Activated T-helper 1 cell treated with anti-CD3 and anti-CD28 coated beads, Interleukin-12 subunit alpha, Interleukin-12 subunit beta, Interleukin-2, Interleukin-4 antibody, amounts not matched to agents 30 ng/mL and 10 ng/mL and 1 ng/mL, durations not matched to agents 14 hours and 24 hours and 36 hours (primary cell): ENCODE measurements at places on chromosomes 5 and 9. TPM values are rescaled to one million over a fixed set of nuclear protein-coding genes. Genes with fewer than 3 reads are reported as not detected.

IL31RA gene
- 0.44 and 0.80 TPM in 2 replicates for total RNA-seq

KIF24 gene
- total RNA-seq: 5.8 and 6.1 TPM in 2 replicates

SPEF2 gene
- total RNA-seq: 4.5 and 4.6 TPM in 2 replicates

GFI1B gene
- not detected in 2 replicates for total RNA-seq

IFNB1 gene
- 0.23 TPM in 1 of 2 replicates, not detected in the other for total RNA-seq

CKMT2 gene
- total RNA-seq: not detected in 2 replicates

TTC33 gene
- 23.4 and 24.6 TPM in 2 replicates for total RNA-seq

C9orf43 gene
- total RNA-seq: 0.42 and 0.62 TPM in 2 replicates

PGM5 gene
- total RNA-seq: not detected in 2 replicates

WDR31 gene
- 1.9 and 2.2 TPM in 2 replicates for total RNA-seq

GRCh38 chr9:123922431-123922830, 7.5 kb downstream of the DENND1A start:
- H3K4me1 ChIP-seq: peaks cover 4% of the 10 kb centered on the region
- H3K27me3 ChIP-seq: no peaks in the 10 kb centered on the region
- no peak for DNase-seq

DNA sequence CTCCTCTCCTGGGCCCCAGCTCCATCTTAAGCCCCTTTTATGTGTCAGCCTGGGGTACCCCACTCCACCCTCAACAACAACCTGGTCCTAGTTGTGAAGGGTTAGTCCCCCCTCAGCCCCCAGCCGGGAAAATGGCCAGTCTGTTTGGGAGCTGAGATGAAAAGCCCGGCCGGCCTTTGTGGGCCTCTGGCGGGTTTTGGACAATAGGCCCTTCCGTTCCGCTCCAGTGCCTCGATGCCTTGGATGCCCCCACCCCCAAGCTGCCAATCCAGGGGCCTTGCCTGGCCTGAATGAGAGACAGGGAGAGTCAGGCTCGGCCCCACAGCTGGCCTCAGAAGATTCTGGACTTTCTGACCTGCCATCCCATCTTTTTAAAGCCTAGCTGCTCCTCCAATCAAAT, 9.2 kb downstream of the CNTFR start:
- H3K27me3 ChIP-seq: peaks cover 58% of the 10 kb centered on the region
- H3K27ac ChIP-seq: no peak overlapping the region
- no peak for DNase-seq
- H3K36me3 ChIP-seq: no peaks in the 10 kb centered on the region
- no peak overlapping the region for H3K4me3 ChIP-seq

DNA sequence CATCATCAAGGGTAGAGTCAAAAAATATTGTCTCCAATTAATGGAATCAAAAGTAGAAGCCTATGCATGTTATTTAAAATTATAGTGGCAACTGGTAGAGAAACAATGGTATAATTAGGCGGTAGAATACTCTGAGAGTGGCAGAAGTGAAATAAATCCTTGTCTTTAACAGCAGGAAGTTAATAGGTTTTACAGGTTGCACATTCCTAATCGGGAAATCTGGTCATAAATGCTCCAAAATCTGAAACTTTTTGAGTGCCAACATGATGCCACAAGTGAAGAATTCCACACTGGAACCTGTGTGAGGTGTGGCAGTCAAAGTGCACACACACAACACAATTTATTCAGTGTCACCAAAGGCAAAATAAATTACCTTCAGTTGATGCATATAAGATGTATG, 433.4 kb downstream of the TAF11L14 start:
- H3K27ac ChIP-seq: no peak overlapping the region
- H3K36me3 ChIP-seq: no peaks in the 10 kb centered on the region
- no peak overlapping the region for H3K4me3 ChIP-seq
- H3K27me3 ChIP-seq: no peaks in the 10 kb centered on the region
- no peaks in the 10 kb centered on the region for H3K4me1 ChIP-seq

DNA sequence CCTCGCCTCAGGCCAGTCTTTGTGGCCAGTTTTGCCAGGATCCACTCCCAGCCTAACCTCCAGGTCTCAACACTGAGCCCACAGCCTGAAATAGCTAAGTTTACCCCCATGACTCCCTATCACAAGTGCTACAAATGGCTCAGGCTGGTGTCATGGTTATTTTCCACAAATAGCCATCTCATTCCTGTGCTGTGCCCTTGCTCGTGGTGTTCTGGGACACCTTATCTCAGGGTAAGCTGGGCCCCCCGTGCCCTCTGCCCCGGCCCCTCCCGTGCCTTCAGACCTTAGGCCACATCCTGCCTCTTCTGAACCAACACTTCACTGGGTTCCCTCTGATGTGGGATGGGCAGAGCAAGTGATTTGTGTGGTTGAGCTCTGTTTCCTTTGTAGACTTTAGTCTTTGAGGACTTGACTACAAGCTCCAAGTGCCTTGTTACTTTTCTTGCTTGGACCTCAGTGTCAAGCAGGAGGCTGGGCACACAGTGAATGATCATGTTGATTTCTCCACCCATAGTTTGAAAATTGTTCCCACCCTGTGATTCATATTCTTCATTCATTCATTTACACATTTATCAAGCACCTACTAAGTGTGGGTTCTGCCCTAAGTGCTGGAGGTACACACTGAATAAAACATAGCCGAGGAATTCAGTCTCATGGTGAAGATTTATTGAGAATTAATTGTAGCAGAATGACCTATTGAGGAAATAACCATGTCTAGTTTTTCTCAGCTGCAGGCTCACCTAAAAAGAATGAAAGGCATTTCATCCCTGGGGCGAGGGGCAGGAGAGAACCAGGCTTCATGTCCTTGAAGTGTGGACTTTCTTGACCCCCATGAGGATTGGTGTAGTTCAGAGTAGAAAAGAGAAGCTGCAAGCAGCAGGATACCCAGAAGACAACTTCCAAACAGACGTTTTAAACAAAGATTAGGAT, 84.5 kb upstream of the CTNNA1 start:
- H3K27me3 ChIP-seq: peaks cover 74% of the 10 kb centered on the region
- H3K4me3 ChIP-seq: no peak overlapping the region
- H3K36me3 ChIP-seq: no peaks in the 10 kb centered on the region
- peaks cover 12% of the 10 kb centered on the region for H3K4me1 ChIP-seq

- H3K4me1 ChIP-seq: peaks cover 58% of the 10 kb centered on the region
- H3K27ac ChIP-seq: no peak overlapping the region
- no peak for DNase-seq
- H3K36me3 ChIP-seq: peaks cover 34% of the 10 kb centered on the region
Observed at GRCh38 chr5:57191986-57192385, 18.1 kb downstream of the GPBP1 start.

GRCh38 chr5:35518104-35518503, 99.6 kb upstream of the SPEF2 start:
- H3K36me3 ChIP-seq: no peaks in the 10 kb centered on the region
- peaks cover 6% of the 10 kb centered on the region for H3K27me3 ChIP-seq
- no peak overlapping the region for H3K4me3 ChIP-seq

- H3K27me3 ChIP-seq: no peaks in the 10 kb centered on the region
- no peak overlapping the region for H3K4me3 ChIP-seq
- no peaks in the 10 kb centered on the region for H3K36me3 ChIP-seq
- no peak overlapping the region for H3K27ac ChIP-seq
- no peaks in the 10 kb centered on the region for H3K4me1 ChIP-seq
- no peak for DNase-seq
Observed at GRCh38 chr5:82163452-82164175, 114.5 kb downstream of the RPS23 start.

DNA sequence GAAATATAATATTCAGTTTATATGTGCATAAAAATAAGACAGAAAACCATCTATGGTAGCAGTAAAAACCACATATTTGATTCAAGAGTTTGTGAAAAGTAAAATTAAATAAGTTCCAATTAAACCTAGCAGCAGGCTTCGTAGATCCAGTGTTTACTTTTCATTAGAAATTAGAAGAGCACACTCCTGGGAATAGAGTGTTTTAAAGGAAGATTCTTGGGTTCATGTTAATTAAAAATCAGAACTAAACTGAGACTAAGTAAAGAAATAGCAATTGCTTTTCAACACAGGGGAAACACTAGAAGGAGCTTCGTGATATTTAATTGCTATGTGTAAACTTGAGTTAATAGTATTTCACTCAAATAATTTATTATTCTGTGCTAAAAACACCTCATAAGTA, 1097.8 kb upstream of the CDH18 start:
- H3K36me3 ChIP-seq: no peaks in the 10 kb centered on the region
- H3K4me1 ChIP-seq: no peaks in the 10 kb centered on the region
- no peaks in the 10 kb centered on the region for H3K27me3 ChIP-seq
- no peak for DNase-seq

- H3K4me3 ChIP-seq: no peak overlapping the region
- no peaks in the 10 kb centered on the region for H3K36me3 ChIP-seq
- H3K27me3 ChIP-seq: no peaks in the 10 kb centered on the region
- no peak overlapping the region for H3K27ac ChIP-seq
- no peak for DNase-seq
Observed at GRCh38 chr5:79416499-79416898, 97.4 kb downstream of the HOMER1 start.

DNA sequence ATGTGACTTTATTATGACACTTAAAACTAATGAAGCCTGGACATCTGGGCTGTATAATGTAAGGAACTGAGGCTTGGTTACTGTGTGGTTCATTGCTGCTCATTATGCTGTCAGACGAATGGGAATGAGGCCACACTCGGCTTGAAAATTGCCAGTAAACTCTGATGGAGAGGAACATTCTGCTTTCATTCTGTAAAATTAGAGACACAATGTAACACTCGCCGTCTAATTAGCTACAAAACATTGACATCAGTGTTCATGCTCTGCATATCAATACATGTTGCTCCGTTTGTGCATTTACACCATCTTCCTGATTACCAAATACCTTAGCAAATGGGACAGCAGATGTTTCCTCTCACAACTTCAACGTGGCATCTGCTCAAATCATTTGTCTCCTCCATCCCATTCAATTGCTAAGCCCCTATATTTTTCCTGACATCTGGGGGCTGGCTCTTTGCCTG, 133.0 kb downstream of the SLC28A3 start:
- H3K4me1 ChIP-seq: no peaks in the 10 kb centered on the region
- peaks cover 8% of the 10 kb centered on the region for H3K27me3 ChIP-seq
- H3K27ac ChIP-seq: no peak overlapping the region
- H3K4me3 ChIP-seq: no peak overlapping the region

DNA sequence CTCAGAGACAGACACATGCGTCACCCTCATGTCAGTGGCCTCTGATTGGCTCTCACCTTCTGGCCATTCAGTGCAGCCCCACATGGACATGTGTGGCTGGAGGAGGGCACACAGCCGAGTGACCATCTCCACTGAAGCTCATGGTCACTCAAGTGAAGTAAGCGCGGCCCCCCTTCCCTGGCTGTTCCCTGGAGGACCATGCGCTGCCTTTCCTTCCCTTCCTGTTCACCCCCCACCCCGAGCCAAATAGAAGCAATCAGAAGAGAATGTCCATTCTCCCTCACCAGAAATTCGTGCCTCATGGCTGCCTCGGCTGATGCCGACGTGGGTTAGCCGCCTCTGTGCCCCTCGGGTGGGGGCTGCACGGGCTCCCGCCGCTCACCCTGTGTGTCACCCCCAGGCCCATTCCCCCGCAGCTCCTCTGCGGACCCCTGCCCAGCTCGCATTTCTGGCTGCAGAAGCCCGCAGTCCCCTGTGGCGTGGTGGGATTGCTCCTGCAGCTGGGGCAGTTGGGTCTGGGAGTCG, 12.5 kb upstream of the COL5A1 start:
- no peak for DNase-seq
- no peak overlapping the region for H3K4me3 ChIP-seq
- no peak overlapping the region for H3K27ac ChIP-seq

DNA sequence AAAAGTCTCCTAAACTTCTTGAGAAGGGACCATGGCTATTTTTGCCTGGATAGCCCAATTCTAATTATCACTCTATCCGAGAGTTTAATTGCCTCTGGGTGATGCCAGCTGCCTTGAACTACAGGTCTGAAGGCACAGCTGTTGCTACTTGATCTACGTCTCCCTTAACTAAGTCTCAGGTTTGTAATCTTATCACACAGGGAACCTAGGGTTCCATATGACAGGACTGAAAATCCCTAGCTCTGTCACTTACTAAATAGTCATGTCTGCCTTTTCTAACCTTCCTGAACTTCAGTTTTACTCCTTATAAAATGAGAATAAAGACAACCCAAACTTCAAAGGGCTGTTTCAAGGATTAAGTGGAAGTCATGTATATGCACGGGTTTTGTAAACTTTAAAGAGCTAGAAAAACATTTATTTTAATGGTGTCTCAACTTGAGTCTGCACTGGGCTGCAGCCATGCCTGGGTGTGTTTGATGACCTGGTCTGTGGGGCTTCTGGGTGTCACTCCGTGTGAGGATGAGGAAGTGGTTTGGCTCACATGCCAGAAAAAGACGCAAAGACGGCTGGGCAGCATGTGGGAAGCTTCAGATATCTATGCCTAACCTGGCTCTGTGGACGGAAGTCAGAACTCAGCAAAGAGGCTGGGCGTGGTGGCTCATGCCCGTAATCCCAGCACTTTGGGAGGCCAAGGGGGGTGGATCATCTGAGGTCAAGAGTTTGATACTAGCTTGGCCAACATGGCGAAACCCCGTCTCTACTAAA, 129.3 kb upstream of the SLC44A1 start:
- no peaks in the 10 kb centered on the region for H3K36me3 ChIP-seq
- peaks cover 23% of the 10 kb centered on the region for H3K4me1 ChIP-seq
- H3K27me3 ChIP-seq: peaks cover 4% of the 10 kb centered on the region
- no peak overlapping the region for H3K27ac ChIP-seq
- no peak for DNase-seq

GRCh38 chr5:82586661-82587310, 308.6 kb upstream of the RPS23 start:
- DNase-seq: no peak
- no peak overlapping the region for H3K4me3 ChIP-seq
- H3K4me1 ChIP-seq: no peaks in the 10 kb centered on the region
- H3K27ac ChIP-seq: no peak overlapping the region
- H3K36me3 ChIP-seq: peaks cover 2% of the 10 kb centered on the region
- peaks cover 19% of the 10 kb centered on the region for H3K27me3 ChIP-seq
